Stimulated activated naive B cell treated with anti-CD40 and anti-IgM and Interleukin-4, amounts not matched to agents 10 μg/mL and 1 μg/mL and 100 μg/mL, for 72 hours (primary cell): ENCODE measurements at places on chromosomes 7 and 10.

DNA sequence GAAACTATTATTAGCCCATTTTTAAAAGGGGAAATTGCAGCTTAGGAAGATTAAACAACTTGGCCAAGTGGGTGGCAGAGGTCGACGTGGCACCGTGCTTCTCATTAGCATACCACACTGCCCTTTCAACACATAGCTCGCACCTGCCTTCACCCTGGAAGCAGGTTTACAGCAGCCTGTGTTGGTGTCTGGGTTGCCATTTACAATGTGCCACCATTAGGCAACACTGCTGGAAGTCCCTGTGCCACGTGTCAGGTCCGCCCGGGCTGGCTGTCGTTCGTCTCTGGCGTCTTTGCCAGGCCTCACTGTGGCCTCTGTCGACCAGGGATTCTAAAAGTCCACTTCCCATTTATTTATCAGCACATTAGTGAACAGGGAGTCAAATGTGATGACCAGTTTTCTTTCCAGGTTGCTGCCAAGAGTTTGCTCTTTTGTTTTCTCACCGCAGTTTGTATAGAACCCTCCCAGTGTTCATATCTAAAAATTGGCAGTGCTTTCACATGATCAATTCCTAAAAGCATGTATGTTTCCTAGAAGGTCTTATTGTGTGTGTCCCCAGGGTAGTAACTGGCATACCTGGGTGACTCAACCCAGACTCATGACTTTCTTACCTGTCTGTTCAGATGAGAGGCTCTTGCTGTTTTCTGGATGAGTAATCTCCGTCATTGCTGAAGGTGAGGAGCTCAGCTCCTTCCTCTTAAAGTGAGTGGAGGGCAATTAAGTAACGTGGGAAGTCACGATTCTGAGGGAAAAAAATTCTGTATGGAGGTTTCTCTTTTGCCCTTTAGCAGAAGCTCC is 9.2 kb downstream of the INSIG1 start:
- peak; percentile 18 for DNase-seq

DNA sequence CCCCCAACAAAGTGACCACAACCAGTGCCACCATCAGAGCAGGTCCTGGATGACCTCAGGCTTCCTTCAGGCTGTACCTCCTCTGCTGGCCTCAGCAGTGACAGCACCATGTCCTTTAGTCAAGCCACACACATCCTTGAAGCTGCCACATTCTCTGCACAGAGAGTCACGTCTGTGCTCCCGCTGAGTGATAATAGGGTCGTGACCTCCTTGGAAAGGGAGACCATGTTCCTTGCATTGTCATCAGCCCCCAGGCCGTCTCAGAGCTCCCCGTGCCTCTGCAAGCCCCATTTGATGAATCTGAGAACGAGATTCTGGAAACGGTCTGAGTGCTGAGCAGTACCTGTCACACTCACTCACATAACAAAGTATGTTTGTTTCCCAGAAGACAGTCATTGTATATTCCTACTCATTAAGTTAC is 106.5 kb upstream of the PRR15 start:
- DNase-seq: no peak

GRCh38 chr7:154965014-154965413 is 37.9 kb downstream of the PAXIP1 start:
- DNase-seq: no peak

DNA sequence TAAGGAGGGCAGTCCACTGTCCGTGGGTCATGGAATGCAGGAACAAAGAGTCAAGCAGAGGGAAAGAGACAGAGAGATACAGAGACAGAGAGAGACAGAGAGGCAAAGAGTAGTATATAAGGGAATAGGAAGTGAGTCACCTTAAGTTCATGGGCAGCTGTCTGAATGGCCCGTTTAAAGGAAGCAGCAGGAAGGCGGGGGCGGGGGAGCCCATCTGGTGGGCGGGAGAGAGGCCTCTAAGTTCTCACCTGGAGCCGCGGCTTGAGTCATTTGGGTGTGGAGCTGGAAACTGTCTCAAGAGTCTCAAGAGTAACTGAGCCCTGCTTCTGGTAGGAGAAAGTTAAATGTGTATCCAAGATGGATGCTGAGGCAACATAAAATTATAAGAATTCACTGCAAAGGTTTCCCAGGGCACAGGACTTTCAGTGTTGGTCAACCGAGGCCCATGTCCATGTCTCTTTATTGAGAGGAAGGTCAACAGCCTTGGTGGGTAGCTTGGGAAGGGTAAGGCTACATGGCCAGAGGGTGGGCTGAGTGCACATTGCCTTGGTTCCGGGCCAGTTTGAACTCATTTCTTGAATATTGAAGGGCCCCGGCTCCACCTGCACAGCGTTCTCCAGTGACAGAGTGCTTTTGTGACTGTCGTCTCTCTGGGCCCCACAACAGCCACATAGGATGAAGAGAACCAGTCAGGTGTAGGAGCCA is 85.5 kb upstream of the CACUL1 start:
- DNase-seq: no peak

DNA sequence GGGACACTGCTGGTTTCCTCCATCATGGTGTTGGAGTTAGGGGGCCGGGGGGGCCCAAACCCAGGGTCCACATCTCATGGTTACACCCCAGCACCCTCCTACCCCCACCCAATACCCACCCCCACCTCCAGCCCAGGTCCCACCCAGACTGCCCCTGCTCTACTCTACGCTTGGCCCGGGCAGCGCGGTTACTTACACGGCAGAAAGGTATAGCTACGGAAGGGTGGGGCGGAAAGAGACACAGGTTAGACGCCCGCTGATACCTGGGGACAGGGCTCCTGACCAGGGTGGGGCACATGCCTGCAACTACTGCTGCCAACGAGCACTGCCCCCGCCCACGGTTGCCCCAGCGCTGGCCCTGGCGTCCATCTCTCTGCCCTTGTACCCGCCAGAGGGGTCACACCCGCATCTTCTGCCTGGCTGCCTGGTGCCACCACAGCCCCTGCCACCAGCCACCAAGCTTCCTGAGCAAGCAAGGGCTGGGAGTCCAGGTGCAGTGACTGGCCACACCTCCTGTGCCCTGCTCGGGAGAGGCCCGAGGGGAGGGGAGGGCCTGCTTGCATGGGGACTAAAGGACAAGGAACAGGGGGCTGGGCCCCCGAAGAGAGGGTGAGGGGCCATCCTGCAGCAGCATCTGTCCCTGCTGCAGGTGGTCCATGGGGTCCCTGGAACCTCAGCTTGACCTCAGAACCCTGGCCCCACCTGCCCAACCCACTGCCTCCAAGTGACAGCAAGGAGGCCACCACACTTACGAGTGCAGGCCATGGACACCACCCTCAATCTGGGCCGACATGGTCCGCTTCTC is 16.1 kb downstream of the IMPDH1 start:
- no peak for DNase-seq

GRCh38 chr7:66140924-66141323 is 26.3 kb downstream of the CRCP start:
- DNase-seq: no peak

DNA sequence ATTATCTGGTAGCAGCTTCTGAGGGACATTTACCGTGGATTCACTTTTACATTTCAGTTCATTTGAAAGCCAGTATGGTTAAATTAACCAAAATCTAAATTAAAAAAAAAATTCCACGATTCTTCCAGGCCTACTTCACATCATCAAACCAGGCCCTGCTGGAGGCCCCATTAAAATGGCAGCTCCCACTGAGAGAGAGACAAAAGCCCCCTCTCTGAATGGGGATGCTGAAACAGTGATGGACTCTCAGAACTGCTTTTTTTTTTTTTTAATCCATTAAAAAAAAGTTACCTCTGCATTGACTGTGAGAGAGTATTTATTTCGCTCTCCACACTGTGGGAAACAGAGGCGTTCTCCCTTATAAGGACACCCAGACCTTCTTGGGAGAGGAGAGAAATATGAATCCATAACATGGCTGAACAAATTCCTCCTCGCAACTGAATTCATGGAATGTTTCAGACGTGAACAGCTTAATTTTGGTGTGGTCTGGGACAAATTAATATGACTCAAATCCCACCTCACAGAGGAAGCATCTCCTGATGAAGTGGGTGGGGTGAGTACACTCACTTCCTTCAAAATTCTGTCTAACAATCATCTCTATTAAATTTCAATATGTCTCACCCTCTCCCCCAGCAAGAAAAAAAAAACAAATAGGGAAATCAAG is 73.5 kb downstream of the SAMD9 start:
- no peak for DNase-seq

DNA sequence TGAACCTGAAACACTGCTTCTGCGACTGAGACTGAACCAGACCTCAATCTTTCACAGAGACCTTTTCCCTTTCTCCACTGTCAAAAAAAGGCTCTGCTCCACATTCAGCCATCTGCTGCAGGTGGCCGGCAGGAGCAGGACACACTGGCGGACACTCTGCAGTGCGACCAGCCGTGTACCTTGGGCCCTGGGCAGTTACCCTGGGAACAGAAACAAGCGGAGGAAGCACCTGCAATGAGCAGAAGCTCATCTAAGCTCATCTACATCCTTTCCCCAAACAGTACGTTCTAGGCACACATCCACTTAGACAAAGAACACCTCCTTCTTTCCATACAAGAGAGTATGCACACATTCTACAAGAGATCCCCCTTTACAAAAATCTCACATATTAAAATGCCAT is 22.8 kb downstream of the VOPP1 start:
- no peak for DNase-seq

GRCh38 chr10:124450012-124450782 is at the start of gene NKX1-2:
Gene NKX1-2 (minus strand): TSS chr10:124450035. CDS start chr10:124449943, 92 bp downstream.
- no peak for DNase-seq

GRCh38 chr7:51045319-51046102 is 262.8 kb upstream of the GRB10 start:
- DNase-seq: no peak

DNA sequence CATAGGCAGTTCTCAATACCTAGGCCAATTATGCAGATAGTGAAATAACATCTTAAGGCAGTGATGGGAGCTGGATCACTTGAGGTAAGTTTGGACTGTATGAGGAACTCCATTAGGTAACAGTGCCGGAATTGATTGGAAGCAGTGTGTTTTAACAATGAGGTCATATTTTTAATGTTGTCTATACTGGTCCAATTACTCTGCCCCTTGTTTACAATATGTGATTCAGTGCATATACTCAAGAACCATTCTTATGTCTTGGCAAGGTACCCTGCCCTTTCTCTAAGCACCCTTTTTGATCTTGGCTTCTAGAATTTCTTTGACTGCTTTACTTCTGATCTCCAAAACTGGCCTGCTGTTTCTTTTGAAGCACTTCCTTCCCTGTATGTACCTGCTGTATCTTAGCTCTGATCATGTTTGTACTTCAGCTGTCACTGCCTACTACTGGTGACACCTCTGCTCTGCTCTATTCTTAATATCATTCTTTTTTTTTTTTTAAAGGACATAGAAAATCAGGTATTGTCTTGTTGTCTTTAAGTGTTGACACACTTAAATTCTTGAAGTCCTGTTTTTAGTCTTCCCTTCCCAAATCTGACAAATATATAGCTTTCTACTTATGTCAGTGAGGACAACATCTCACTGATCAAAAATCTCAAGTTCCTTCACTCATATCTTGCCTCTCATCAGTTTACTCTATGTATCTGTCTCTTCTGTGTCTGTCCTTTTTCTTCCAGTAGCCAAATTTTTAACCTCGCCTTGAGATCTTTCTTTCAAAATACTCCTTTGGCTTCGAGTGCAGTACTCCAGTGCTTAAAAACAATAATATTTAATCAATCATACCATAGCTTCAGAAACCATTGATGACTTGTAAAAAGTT is 46.4 kb upstream of the RPA3 start:
- no peak for DNase-seq
